CD4-positive, CD25-positive, alpha-beta regulatory T cell (primary cell): ENCODE measurements at places on chromosomes 11 and 22. TPM values are rescaled to one million over a fixed set of nuclear protein-coding genes. Genes with fewer than 3 reads are reported as not detected.

OR51B4 gene
- total RNA-seq = not detected

OR6T1 gene
- not detected for total RNA-seq

SYT13 gene
- total RNA-seq = not detected

GAL3ST1 gene
- total RNA-seq = 0.44 TPM

RBMXL2 gene
- total RNA-seq = not detected

CLTCL1 gene
- total RNA-seq = 0.20 TPM

CLDN5 gene
- total RNA-seq = 1.7 TPM

PGGHG gene
- 188 TPM for total RNA-seq

PGR gene
- total RNA-seq = not detected
